Islet precursor cell (in vitro differentiated cells): ENCODE measurements at places on chromosomes 1 and 21.

- peak; percentile 62 for DNase-seq
Measured at GRCh38 chr1:1907098-1907736, 7.8 kb upstream of the CALML6 start.

GRCh38 chr1:210246447-210246846 lies 13.9 kb downstream of the SERTAD4 start:
- no peak for DNase-seq

DNA sequence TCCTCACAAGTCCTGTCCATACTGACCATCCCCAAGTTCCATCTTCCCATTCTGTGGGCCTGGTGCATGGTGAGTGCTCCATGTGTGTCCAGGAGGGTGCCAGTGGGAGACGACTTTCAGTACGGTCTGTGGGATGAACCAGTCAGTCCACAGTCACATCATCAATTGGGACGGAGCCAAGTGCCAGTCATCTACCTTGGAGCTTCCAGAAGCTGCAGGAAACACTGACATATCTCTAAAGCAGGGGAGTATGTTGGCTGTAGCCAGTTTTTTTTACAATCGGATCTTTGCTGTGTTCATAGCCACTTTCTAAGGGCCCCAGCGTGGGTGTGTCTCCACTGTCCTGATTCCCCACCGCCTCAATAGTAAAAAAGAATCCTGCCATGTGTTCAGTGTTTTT lies 13.6 kb upstream of the TRIM17 start:
- no peak for DNase-seq

DNA sequence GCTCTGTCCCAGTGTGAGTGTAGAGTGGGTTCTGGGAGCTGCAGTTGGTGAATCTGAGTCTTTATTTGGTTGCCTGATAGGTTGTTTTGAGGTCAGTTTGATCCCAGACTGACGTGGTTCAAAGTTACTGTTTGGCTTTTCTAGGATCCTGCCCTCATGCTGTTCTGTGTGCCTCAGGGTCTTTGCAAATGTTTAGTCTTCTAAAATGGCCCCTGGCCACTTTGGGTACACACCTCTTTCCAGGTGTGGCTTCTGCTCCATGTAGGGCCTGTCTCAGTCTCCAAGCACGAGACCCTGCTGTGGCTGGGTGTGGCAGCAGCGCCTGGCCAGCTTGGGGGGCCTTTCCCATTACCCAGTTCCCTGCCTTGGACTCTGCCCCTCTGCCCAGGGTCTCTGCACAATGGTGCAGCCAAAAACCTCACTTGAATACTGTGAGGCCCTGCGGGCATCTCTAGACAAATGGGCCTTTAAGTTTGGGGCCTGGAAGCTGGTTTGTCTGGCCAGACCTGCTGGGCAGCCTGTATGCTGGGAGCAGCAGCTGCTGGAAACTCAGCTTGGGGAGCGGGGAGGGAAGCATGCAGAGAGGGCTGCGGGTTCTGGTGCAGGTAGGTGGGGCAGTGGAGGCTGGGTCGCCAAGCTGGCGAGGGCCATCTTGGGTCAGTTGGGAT lies 5.6 kb downstream of the PTPRF start:
- peak; percentile 94 for DNase-seq

GRCh38 chr1:17904290-17904689 lies 149.2 kb downstream of the ACTL8 start:
- no peak for DNase-seq

- DNase-seq, result no peak
Measured at GRCh38 chr1:80498673-80499072, 1302.1 kb upstream of the ADGRL2 start.

DNA sequence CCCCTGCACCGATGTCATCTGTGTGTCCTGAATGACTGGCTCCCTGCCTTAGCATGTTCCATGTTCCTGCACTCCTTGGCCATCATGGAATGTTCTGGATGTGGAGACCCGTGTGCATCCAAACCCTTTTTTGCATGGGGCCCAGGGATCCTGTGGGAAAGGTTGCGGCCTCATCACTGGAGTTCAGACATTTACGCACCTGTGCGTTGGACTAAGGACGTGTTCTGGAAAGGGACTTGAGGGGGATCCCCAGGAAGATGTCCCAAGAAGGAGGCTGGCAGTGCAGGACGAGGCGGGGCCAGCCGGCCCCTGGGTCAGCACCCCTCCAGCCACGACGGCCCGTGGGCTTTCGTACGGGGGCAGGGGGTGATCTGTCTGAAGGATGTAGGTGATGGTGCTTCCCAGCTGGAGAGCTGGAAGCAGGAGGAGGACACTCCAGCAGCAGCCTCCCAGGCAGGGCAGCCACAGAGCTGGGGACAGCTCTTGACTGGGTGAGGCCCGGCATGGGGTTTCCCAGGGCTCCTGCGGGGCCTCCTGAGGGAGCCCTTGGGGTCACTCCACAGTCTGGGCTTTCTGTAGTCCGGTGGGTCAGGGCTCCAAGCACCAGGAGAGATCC lies 67.2 kb downstream of the SCCPDH start:
- no peak for DNase-seq

- no peak for DNase-seq
Measured at GRCh38 chr1:81224222-81224621, 576.5 kb upstream of the ADGRL2 start.

DNA sequence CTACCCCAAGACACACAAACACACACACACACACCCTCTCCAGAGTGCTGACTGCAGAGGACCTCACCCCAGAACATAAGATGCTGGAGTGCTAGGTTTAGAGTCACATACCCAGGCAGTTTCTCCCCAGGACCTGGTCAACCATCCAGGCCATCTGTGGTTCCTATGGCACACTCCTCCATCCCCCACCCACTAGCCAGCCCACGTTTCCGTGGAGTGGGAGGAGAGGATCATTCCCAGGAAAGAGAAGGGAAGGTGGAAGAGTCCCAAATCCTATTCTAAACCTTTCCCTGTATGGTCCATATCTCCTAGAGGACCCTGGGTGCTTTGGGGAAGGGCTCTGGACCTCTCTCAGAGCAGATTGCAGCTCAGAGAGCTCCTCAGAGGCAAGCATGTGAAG lies 1.1 kb downstream of the KCNJ9 start:
- no peak for DNase-seq

DNA sequence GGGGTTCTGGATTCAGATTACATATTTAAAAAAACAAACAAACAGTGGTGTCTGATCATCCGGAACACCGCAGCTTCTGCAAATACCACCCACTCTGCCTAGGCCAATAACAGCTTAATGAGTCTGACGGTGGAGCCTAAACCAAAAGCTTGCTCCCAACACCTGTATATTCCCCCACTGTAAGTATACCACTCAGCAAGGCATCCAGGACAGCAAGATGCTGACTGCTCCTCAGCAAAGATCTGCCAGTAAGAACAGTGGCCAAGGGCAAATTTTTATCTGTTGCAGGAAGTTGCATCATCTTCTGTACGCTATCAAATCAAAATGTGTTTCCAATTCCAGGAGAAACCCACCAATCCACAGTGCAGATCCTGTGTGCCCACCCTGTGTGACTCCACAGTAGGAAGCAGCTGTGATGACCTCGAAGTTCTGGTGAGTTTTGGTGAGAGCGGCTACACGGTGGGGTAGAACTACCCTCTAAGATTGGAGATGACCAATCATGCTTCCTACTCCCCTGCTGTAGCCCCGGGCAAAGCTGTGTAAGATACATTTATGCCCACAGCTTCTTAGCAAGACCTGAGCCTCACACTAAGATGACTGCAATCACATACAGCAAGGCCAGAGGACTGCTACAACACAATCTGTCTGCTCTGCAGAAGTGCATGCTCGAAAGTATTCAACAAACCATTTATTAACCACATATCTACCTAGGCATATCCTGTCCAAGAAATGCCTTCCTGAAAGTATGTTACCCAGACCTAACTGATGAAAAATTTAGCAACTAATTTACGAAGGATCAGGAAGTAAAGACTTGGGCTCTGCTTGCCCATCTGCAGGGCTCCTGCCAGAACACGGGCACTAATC lies 30.5 kb downstream of the SIPA1L2 start:
- DNase-seq, result no peak

DNA sequence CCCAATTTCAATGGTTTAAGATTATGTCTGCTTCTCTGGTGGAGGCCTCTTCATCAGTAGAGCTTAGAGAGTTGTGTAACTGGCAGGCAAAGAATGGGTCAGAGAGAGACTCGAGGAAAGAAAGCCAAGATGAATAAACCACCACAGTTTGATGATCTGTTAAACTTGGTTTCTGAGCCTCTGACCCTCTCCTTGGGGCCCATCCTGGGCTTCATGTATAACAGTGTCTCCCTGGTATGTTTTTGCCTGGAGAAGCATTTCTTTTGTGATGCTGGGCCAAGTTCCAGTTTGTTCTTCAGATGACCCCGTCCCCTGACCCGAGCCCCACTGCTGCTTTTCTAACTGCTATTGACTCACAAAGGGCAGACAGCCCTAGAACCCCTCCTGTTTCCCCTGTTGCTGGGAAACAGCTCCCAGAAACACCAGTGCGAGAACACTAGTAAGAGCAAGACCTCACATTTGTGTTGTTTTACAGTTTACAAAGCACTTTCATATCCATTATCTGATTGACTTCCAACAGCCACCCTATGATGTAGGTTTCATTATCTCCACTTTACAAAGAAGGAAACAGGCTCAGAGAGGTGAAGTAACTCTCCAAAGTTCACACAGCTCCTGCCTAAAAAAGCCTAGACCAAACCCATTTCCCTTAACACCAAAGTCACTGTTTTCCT lies 9.0 kb downstream of the CD2 start:
- DNase-seq, result peak; percentile 29

DNA sequence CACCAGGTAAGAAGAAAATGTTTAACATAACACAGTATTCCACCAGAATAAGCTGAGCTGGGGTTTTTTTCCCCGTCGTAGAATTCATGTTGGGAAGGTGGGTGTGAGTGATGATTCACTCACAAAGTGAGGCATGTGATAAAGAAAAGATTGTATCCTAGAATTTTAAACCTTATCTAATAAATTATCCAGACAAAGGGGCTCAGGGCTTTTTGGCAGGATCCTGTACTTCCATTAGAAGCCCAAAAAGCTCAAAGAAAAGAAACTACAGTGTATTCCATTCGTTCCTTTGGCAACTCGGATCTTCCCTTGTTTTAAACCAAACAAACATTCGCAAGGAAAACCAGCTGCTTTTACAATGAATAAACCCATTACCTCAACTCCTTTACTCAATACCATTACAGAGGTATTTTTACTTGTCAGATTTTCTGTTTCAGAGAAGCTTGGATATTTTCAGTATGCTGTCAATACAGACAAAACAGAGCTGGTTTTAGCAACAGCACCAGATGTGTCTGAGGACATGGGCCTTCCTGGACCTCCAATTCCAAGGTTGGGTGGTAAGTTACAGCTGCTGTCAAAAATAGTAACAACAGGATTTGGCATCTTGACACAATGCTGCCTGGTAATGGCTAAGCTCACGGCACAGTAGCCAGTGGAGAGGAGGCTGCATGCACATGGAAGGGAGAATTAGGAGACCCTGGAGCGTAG lies 159.9 kb upstream of the RUNX1 start:
- DNase-seq, result no peak

- DNase-seq, result no peak
Measured at GRCh38 chr1:119679223-119679622, 31.2 kb upstream of the ZNF697 start.

GRCh38 chr1:234724516-234725176 lies 114.7 kb upstream of the IRF2BP2 start:
- DNase-seq, result no peak

- DNase-seq, result no peak
Measured at GRCh38 chr1:3906672-3907020, 6.6 kb upstream of the C1orf174 start.

DNA sequence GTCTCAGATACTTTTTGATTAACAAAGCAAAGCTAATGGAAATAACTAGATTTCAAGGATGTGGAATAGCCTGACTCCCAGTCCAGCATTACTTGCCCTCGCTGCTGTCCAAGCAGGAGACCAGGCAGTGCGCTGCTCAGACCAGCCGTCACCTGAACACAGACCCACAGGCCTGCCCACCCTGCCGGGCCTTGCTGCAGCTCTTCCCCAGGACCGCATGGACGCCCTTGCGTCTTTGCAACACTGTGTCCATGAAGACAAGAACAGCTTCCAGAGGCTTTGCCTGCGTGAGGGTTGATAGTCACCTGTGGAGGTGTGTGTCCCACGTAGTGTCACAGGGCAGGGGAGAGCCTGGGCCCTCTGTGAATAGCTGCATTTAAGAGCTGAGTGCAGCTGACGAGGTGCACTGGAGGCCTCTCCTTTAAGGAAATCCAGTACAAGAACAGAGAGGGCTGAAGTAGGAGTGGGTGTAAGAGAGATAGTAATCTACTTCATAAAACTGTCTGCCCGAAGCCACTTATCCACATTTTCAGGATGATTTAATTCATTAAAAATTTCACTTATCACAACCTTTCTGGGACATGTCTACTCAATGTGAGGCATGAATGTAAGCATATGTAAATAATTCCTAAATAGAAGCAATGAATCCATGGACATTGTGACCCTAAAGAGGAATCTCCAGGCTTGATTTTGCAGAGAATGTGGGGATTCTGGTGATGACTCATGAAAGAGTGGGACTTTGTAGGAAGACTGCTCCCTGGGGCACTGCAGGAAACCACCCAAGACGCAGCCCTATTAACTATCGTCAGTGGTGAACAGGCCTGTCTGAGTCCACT lies 176.2 kb upstream of the RAB4A start:
- peak; percentile 89 for DNase-seq

GRCh38 chr1:163974120-163974519 lies 584.9 kb upstream of the PBX1 start:
- no peak for DNase-seq

GRCh38 chr1:113770031-113770430 lies 10.7 kb upstream of the PHTF1 start:
- no peak for DNase-seq

DNA sequence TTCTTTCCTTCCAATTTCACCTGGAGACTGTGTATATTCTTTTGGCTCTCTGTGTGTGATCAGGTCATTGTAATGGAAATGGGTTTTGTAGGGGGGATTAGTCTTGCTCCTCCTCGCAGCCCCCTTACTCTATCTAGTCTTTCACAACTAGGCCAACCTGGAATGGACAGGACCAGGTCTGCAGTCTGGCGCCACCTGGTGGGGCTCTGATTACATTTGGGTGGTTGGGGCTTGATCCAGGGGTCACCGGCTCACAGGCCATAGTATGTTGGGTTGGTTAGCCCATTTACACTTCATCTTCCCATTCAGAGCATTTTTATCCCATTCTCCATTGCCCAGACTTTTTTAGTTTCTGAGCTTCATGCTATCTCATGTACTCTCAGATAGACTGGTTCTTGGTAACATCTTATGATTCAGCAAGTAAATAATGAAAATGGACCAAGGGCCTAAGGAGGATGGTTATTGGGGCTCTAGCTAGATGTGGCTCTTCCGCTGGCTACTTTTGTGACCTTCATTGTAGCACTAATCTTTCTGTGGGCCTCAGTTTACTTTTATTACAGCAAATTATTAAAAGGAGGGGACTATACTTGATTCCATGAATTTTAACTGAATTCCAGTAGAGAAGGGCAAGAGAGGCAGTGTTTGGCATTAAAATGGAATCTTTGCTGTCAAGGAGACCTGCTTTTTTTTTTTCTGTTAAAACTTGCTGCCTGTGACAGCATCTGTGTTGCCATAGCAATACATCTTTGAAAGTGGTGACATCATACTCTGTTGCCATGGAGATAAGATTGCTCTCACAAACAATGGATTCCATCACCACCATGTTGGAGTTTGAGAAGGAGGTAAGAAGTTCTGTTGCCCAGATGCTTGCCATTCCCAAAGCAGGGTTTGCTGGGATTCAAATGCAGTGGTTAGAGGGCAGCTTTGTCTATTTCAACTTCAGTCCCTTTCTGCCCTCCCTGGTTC lies 150.1 kb downstream of the PLXNA2 start:
- DNase-seq, result peak; percentile 81
